Right kidney (tissue), 9 donors: ENCODE measurements at places on chromosomes 7 and 10.

DNA sequence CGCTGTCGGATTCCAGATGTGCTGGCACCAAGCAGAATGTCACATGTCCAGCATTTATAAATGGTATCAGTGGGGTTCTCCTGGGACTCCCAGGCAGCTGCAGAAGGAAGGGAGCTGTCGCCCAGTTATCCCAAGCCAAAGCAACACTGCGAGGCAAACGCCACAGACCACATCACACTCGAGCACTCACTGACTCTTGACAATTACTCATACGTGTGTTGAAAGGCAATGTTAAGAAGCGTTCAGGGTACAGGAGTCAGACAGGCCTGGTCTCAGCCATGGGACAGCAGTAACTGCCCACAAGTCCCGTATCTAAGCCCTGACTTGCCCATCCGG is 113.4 kb downstream of the DIP2C start:
- DNase-seq = no peak

GRCh38 chr7:67045496-67045995 is 48.9 kb downstream of the TYW1 start:
- DNase-seq = no peak

DNA sequence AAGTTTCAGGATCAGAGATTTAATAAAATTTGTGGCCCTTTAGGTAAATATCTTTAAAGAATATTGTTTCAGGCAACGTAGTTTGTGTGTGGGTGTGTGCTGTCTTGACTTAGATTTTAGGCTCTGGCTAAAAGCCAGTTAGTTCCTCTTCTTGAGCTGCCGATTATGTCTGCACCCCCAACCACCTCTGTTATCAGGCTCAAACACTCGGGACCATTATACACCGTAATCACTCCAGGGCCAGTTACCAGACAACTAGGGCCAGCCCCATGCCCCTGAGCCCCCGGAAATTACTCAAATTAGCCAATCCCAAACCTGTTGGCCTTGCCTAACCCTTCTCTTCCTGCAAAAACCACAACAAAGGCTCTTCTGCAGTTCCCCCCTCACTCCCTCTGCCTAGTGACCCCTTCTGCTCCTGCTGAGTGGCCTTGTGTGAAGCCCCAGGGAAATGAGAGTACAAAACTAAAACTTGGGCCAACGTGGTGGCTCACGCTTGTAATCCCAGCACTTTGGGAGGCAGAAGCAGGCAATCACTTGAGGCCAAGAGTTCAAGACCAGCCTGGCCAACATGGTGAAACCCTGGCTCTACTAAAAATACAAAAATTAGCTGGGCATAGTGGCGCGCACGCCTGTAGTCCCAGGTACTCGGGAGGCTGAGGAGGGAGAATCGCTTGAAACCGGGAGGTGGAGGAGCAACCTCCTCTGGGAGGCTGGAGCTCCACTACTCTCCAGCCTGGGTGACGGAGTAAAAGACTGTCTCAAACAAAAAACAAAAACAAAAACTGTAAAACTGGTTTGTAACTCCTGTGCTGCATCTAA is 9.2 kb upstream of the HNRNPF start:
- no peak for DNase-seq

DNA sequence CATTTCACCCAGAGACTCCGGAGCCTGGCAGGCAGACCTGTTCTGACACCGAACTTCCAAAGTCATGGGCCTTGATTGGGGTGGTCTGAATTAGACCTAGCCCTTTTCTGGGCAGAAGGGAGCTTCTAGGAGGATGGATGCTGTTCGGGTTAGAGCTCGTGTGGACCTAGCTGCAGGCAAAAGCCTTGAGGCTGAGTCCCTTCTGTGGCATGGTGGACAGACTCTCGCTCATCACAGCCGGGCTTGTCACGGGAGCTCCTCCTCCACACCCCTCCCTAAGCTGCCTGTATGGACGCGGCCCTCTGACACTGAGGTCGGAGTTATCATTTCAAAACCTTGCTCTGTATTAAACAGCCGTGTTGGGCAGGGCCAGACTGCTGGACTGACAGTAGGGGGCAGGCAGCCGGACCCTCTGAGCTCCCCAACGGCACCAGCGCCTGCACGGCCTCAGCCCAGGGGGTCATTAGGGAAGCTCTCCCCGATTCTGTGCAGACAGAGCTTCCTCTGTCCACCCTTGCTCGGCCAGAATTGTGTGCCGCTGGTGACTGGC is 2.2 kb downstream of the IRF5 start:
- DNase-seq = no peak
